ENCODE measurements at places on chromosomes 1 and 21.

DNA sequence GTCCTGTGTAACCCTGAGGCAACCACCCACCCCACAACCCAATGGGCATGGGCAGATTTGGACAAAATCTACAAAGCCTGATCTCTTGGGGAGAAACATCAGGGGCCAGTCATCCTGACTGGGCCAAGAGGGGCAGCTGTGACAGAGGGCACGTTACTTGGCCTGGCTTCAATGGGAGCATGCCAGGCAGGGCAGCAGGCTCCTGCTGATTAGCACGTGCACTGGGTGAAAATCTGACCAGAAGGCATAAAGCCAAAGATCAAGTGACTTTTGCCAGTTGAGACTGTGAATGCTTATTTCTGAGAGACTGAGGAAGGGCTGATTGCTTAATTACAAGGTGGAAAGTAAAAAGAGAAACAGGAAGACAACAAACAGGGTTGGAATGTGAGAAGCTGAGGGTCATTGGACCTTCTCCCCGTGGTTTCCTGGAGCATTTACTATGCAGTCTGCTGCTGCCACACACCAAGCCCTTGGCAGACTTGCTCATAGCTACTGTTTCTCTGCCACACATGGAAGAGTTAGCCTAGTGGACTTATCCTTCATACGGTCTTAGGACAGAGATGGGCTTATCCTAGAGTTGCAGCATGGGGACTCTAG, 39.8 kb upstream of the TNR start:
- no peak for DNase-seq

DNA sequence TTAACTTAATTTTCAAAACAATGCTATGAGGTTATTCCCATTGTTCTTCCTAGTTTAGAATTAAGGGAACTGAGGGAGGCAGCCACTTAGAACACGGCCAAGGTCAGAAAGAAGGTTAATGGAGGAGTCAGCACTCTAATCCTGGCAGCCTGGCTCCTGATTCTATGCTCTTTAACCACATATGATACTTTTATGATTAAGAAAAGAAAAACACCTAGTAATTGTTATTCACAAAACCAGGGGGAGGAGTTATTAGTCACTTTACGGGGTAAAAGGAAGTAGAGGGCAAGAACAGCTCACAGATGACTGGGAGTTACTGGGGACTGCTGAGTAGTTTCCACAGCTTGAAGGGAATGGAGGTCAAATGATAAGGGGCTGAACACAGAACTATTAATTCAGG, 38.6 kb downstream of the GADD45A start:
- DNase-seq: no peak

GRCh38 chr1:230878591-230878990, 10.3 kb upstream of the C1orf198 start:
- no peak for DNase-seq

- DNase-seq: no peak
Observed at GRCh38 chr1:221097479-221098281, 218.4 kb downstream of the HLX start.

GRCh38 chr1:212477680-212478466, 45.2 kb downstream of the NENF start:
- DNase-seq: no peak

DNA sequence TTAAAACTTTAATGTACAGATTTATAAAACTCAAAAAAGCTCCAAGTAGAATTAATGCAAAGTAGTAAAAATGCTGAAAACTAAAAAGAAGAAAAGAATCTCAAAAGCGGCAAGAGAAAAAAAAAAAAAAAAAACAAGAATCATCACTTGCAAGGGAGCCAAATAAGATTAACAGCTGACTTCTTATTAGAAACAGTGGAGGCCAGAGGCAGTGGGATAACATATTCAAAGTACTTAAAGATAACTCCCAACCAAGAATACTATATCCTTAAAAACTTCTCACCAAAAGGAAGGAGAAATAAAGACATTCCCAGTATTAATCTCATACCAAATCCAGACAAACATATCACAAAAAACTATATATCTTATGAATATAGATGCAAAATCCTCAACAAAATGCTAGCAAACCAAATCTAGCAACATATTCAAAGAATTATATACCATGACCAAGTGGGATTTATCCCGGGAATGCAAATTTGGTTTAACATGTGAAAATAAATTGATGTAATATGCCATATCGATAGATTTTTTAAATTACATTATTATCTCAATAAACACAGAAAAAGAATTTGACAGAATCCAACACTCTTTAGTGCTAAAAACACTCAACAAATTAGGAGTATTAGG, 62.7 kb downstream of the CAMK2N1 start:
- no peak for DNase-seq

- DNase-seq: no peak
Observed at GRCh38 chr21:15968776-15969310, 239.1 kb downstream of the USP25 start.

- DNase-seq: no peak
Observed at GRCh38 chr1:246254854-246255253, 252.2 kb downstream of the SMYD3 start.

GRCh38 chr1:204367956-204368355, 8.2 kb upstream of the PLEKHA6 start:
- DNase-seq: no peak

DNA sequence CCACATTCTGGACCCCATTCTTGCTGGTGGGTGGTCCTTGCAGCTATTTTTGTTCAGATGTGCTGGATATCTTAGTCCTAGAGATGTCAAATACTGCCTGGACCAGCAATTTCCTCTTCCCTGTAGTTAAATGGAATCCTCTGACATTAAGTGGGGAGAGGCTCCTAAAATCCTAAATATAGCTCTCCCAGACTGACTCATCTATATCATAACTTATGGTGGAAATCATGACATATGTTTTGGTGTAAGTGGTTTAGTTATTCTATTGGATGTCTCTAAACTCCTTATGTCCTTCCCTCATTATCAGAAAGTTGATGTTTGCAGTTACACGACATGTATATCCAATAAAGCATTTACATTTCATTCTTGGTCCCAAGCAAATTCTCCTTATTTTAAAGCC, 73.1 kb downstream of the KCNJ6 start:
- no peak for DNase-seq

DNA sequence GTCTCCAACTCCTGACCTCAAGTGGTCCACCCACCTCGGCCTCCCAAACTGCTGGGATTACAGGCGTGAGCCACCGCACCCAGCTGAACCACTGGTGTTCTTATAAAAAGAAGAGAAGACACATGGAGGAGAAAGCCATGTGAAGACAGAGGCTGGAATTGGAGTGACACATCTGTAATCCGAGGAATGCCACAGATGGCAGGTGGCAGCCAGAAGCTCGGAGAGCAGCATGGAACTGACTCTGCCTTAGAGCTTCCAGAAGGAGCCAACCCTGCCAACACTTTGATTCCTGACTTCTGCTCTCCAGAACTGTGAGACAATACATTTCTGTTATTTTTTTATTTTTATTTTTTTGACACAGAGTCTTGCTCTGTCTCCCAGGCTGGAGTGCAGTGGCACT, 59.0 kb upstream of the ATP2B4 start:
- DNase-seq: no peak

DNA sequence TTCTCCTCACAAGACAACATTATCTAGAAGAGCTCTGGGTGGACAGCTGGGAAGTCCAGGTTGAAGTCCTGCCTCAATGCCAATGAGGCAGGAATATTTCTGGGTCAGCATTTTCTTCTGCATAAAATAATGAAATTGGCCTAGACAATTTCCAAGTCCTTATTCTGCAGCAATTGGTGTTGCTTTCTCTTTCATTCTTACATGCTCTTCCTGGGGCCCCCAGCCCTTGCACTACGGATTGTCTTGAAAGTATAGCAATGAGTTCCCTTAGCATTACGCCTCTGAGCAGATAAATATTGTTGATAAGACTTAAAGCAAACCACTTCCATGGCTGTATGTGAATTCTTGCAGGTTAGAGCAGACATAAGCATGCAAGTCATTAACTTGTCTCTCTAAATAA, 188.5 kb downstream of the TGFBR3 start:
- peak; percentile 57 for DNase-seq

GRCh38 chr1:54046671-54047383, 6.2 kb downstream of the TMEM59 start:
- DNase-seq: no peak

- DNase-seq: no peak
Observed at GRCh38 chr21:41703857-41704501, 62.9 kb downstream of the RIPK4 start.

DNA sequence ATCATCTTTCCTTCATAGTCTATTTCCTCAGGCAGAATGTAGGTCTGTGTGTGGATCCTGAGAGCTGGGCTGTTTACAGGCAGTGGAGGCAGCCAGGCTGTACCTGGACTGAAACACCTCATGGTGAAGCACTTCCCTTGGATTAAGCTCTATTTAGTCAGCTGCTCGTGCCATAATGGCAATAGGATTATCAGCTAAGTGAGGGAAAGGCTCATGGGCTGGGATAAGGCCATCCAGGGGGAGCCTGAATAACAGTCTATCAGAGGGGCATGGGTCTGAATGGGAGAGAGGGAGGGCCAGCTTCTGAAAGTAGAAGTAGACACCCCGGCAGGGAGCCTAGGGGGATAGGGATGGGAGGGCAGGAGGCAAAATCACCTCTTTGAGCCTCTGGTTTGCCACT, 8.3 kb downstream of the RNASEL start:
- no peak for DNase-seq

DNA sequence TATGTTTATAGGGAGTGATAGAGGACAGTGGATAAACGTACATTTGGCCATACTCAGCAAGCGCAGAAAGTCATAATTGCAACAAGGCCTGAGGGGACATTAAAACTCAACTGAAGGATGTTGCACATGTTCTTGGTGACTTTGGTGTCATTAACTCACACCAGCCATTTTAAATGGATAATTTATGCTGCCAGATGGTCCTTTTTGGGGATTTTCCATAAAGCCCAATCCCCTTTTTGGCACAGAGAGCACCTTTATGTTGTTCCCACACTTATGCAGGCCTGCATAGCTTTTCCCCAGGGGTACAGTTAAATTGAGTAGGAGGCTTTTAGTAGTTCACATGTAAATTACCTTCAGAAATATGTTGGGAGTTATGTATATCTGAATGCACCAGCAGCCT, 279.6 kb downstream of the NFIA start:
- DNase-seq: no peak

DNA sequence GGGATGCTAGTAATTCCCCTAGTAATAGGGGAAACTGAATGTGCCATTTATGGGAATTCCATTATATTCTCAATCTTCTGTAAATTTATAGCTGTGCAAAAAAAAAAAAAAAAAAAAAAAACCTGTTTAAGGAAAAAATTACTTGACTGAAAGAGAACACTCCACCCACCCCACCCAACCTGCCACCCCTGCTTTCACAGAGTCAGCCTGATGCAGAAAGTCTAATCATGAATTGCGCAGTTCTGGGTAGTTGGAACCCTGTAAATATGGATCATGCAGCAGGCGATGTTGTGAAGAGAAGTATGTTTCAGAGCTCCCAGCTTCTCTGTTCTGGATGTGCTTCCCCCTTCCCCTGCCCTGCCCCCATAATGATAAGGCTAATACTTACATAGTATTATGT, 19.6 kb upstream of the LAMC2 start:
- no peak for DNase-seq

DNA sequence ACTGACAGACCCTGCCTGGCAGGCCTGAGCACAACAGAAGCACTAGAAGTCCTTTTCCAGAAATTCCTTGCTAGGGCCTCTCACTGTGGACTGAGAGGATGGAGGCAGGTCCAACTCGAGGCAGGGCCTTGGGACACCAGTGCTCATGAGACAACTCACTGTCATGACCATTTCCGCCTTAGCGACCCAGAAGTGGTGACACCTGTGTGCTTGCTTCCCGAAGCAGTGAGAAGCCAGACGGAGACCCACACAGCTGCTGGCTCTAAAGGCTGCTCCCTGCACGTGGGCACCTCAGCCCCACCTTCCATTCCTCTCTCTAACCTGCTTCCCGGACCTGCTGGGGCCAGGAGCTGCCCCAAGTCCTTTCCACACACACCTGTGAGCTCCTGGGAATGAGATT, 33.0 kb downstream of the KCNC4 start:
- no peak for DNase-seq

DNA sequence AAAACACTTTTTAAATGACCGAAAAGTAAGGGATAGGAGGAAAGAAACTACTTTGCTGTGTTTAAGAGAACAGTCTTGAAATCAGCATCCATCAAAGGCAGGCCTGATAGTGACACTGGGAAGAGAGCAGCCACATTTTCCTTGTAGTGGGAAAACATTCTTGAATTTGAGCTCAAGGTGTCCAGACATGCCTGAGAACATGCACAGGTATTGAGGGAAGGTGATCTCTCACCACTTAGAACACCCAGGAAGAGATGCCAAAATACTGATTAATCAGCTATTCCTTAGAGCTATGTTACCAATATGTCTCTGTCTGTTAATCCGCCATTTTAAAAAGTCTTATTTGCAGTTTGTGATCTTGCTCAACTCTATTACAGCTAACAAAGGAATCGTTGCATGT, 25.9 kb downstream of the IL12RB2 start:
- DNase-seq: no peak

GRCh38 chr1:203402629-203403337, 51.9 kb upstream of the FMOD start:
- no peak for DNase-seq

GRCh38 chr1:119626011-119626545, 22.0 kb downstream of the ZNF697 start:
- no peak for DNase-seq

DNA sequence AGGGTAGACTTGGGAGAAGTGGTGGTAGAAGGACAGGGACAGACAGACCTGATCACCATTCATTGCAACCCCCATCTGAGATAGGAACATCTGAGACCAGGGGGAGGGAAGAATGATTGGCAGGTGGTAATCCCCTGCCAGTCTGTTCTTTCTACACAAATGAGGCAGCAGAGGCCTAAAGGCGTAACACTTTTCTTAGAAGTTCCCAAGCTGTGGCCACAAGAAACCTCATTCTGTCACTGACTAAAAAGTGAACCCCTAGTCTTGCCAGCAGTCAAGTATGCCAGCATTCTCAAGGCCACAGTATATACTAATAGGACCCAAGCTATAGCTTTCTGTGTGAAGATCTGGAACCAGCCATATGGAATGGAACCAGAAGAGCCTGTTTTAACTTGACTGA, 638.0 kb downstream of the KCNT2 start:
- DNase-seq: no peak

- peak; percentile 42 for DNase-seq
Observed at GRCh38 chr21:42061195-42061985, 9.7 kb upstream of the UMODL1 start.

DNA sequence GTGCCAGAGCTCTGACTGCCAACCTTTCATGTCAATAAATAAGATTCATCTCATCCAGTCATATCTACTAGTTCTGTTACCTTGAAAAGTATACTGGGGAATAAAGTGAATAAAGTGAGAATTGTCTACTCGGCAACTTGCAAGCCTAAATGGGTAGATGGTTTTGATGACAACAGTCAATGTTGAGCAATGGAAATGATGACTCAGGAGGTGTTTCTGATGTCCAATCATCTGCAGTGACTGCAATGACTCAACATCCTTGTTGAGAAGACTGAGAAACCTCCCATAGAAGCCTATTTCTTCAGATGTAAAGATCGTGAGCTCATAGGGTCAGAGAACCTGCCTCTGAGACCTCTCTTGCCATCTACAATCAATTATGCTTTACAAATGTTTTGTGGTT, 276.4 kb downstream of the SPATA17 start:
- no peak for DNase-seq

Measured in stimulated activated naive CD8-positive, alpha-beta T cell treated with anti-CD3 and anti-CD28 coated beads, Interleukin-15, amount 100 ng/mL, for 72 hours (primary cell).